Activated T-helper 9 cell treated with anti-CD3 and anti-CD28 coated beads, Interleukin-2, amount 50 U/mL, for 16 hours (primary cell): ENCODE measurements at places on chromosomes 13 and 19.

GRCh38 chr13:76879883-76880270 is 6.3 kb downstream of the KCTD12 start:
- DNase-seq, result no peak

DNA sequence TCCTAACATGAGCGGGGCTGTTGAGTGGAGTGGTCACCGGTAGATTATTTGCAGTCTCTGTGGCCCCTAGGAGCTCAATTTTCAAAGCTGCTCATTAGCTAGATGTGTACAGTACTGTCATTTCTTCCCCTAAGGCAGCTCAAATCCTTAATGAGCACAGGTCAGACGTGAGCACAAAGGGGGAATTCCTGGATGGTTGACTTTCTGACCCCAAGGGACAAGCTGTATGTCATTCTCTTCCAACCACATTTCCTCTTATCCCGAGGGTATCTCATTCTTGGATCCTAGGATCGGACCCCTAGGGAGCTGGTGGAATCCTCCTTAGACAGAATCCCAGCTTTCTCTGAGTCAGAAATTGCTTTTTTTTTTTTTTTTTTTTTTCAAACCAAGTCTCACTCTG is 5.7 kb upstream of the OR7G3 start:
- no peak for DNase-seq

DNA sequence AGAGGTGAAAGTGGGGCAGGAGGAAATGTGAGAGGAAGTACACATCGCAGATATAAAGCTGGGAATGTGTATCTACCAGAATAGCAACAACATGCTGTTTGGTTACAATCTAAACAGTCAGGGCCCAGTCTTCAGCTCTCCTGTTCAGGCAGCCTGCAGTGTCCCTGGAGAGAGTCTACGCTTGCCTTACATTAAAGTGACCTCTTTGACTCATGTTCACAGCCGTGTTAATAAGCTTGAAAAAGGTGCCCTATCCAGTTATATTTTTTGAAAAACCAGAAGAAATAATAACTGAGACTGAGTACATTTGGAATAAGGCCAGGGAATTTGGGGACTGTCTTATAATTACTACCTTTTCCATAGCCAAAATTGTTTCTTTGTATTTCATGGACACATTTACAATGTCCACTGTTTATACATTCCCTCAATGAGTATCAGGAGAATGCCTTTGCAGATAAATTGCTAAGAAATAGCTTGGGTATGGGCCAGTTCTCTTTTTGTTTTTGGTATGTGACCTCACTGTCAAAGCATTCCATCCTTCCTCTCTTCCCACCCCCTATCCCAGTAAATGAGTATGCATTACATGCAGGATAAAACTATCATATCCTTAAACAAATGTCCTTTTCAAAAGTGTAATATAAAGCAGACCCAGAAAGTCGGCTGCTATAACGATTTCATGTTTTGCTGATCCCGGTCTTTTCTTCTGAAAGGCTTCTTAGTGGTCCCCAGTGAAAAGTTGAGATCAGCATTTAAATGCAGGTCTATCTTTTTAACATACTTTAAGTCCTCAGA is 82.6 kb downstream of the PCDH9 start:
- DNase-seq, result no peak

GRCh38 chr13:36778083-36778671 is 40.8 kb upstream of the RFXAP start:
- no peak for DNase-seq

DNA sequence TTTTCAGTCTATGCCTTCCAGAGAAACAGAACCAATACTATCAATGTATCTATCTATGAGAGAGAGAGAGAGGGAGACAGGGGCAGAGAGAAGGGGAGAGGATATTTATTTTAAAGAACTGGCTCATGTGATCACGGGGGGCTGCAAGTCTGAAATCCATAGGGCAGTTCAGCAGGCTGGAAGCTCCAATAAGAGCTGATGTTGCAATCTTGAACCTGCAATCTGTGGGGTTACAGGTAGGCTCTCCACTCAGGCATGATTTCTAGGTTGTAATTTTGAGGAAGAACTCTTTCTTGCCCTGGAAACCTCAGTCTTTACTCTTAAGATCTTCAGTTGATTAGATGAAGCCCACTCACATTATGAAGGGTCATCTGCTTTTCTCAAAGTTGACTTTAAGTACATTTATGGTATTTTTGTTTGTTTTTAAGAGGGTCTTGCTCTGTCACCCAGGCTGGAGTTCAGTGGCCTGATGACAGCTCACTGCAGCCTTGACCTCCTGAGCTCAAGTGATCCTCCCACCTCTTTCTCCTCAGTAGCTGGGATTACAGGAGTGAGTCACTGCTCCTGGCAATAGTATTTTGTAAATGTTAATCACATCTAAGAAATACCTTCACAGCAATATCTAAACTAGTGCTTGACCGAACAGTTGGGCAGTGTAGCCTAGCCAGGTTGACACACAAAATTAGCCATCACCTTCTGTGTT is 376.4 kb downstream of the FGF9 start:
- no peak for DNase-seq

GRCh38 chr19:33622809-33623511 is 1.2 kb downstream of the CHST8 start:
- DNase-seq, result no peak

- DNase-seq, result no peak
These were observed 190.9 kb upstream of the RNF113B start for GRCh38 chr13:98368019-98368418.

DNA sequence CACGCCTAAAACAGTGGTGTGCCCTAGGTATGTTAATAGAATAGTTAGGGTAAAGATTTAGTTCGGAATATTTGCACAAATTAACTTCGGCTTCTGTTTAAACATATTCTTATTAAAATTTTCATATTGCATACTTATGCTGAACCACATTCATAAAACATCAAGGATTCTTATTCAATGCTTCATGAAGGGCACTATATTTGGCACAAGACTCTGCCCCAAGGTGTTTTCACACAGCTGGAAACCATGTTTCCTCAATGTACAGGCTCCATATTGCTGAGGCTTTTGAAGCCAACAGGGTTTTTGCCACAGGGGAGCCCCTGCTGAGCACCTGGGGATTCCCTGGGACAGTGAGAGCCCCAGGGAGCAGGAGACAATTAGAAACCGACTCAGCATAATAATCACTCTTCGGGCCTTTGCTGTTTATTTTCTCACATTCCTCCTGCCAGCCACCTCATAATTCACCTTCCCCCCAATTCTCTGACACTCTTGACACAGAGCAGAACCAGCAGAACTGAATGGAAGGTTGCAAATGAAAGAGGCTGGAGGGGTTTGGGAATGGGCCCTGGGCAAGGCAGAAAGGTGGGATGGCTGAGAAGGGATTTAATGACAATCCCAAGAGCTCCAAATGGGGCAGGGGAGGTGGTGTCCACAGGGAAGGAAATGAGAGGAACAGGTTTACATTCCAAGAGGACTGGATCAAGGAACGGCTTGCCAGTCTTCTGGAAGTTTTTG is 72.3 kb upstream of the POMP start:
- DNase-seq, result no peak

DNA sequence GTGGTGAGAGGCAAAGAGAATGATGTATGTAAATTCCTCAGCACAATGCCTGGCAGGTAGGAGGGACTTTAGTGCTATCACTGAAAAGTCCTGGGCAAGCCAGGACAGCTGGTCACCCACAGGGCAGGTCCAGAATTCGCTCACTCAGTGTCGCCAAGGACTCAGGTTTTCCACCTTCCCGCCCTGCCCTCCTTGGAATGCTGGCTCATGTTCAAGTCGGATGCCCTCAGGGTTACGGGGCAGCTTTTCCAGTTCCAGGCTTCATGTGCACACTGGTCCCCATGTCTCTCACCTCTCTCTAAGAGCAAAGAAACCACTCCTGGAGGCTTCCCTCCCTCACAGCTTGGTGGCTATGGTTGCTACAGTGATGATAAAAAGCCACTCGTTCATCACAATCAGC is 24.8 kb upstream of the NAXD start:
- no peak for DNase-seq

GRCh38 chr19:55196803-55197202 is 12.5 kb downstream of the PTPRH start:
- no peak for DNase-seq
